ENCODE measurements at places on chromosomes 5 and 9. TPM values are rescaled to one million over a fixed set of nuclear protein-coding genes. Genes with fewer than 3 reads are reported as not detected.

TLR4 gene
- total RNA-seq, result 94.5 TPM

CFAP157 gene
- total RNA-seq, result 0.27 TPM

PTGES2 gene
- 57.9 TPM for total RNA-seq

SLC9A3 gene
- 1.8 TPM for total RNA-seq

CYLC2 gene
- total RNA-seq, result not detected

HRCT1 gene
- 23.6 TPM for total RNA-seq

MEF2C gene
- total RNA-seq, result 104 TPM

DNA sequence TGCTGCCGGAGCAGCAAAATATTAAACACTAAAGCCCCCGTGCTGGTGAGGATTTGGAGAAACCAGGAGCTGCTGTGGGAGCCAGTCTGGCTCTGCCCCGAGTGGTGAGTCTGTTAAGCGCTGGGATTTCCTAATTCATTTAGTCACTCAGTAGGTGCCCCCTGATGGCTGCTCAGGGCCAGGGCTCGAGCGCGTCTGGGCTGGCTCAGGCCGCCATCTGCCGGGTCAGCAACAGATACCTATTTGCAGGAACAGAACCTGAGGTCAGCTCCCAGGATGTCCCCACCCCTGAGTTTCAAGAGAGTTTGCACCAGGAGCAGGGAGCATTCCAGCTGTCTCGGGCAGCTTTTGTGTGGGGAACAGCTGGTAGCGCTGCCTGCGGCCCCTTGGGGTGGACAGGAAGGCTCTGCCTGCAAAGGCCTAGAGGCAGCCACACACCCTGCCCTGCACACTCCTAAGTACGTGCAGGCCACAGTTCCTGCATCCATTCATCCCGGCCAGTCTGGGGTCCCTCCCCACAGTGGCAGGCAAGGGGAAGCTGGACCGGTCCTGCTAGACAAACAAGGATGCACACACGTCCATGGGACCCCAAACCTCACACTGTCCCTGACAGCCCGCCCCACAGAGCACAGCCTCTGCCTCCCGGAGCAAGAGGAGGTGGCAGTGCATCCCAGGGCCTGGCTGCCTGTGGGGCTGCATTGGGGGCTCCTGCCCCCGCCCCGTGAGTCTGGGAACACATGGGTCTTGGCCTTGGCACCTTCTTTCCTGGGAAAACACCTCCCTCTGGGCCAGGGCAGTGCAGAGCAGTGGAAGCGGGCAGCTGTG, 83.7 kb downstream of the ADAMTS2 start:
- no peak for DNase-seq

DNA sequence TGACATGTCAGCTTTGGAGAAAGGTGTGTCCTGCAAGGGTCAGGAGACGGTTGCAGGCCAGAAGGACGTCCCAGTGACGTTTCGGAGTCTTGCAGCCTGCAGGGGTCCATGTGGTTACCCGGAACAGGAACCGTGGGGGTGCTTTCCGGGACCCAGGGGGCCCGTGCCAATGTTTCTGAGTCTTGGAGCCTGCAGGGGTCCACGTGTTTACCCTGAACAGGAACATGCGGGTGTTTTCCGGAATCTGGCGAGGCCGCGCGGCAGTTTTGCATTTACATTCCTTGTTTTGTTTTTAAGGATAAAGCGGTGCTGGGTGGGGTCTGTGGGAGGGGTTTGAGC, 30.6 kb downstream of the NKD2 start:
- no peak for DNase-seq

DNA sequence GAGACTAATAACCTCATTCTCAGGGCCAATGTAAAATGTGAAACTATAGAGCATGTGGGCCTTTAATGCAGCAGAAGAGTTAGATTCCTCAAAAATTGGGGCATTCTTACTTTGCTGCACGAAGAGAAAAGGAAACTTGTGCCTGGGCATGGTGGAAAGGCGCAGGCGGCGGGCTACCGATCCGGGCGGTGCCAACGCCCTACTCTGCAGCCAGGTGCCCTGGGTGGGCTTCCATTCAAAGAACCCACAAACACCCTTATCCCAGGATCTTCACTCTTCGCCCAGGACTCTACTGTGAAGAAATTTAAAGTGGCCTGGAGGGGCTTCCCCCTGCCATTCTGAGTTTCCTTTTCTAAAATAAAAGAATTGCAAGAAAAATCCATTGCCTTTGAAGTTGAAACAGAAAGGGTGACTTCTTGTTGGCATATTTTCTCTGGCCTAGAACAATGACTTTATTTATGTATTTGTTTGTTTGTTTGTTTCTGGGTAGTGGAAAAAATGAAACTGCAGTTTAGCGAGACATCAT, 124.9 kb downstream of the TMEM161B start:
- DNase-seq, result no peak

DNA sequence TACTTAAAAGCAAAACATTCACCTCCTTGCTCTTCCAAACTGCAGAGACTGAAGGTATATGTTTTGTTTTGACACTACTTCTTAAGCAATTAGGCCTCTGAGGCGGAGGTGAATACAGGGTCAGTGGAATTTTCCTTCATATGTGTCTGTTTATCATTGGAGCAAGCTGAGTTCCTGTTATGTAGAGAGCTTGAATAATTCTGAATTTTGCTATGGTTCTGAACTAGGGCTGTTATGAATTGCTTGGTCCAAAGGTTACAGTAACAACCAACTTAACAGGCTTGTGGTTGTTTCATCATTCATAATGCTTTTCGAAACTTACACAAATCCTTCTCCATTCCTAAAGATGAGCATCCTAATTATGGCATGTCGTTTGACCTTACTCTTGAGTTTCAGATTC, 444.6 kb upstream of the MEF2C start:
- no peak for DNase-seq

- no peak for DNase-seq
Observed at GRCh38 chr9:78938821-78939220, 632.9 kb upstream of the TLE4 start.
